ENCODE measurements at places on chromosomes 16 and 17. TPM values are rescaled to one million over a fixed set of nuclear protein-coding genes. Genes with fewer than 3 reads are reported as not detected.

DNA sequence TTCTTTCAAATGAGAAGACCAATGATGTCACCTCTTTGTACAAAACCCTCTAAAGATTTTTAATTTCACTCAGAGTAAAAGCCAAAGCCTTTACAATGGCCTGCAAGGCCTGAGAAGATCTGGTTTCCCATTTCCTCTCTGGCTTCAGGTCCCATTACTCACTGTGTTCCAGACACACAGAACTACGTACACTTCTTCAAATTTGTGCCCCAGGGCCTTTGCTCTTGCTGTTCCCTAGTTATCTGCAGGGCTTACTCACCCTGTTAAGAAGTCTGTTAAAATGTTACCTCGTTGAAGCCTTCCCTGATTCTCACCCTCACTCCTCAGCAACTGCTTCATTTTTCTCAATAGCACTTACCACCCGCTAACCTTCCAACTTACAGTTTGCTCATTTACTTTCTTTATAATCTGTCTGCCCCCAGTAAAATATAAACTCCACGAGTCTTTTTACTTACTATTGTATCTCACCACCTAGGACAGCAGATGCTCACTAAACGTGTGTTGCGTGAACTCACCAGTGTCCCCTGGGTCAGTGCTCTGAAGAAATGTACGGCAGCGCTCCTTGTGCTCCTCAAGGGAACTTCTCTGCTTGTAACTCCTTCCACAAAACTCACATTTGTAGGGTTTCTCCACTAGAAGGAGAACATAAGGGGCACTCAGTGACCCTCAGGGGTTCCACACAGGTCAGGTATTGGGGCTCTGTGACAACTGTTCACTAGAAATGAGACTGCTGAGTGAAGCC, 50.2 kb downstream of the GRB7 start:
- DNase-seq = no peak

DNA sequence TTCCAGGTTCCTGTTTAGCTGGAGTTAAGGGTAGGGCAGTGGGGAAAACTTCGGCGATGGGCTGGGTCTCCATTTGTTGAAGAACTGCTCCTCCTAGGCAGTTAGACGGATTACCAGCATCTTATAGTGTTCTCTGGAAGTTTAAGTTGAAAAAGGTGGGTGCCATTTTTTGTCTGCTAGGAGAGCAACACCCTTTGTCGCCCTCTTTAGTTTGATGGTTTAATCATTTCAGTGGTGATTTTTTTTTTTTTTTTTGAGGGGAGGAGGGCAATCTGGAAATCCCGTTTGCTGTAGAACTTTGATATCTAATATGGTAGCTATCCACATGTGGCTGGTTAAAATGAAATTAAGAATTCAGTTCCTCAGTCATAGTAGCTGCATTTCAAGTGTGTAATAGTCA, 4.1 kb downstream of the UBFD1 start:
- no peak for DNase-seq

- no peak for DNase-seq
Observed at GRCh38 chr17:2828397-2829038, 32.3 kb downstream of the RAP1GAP2 start.

DNA sequence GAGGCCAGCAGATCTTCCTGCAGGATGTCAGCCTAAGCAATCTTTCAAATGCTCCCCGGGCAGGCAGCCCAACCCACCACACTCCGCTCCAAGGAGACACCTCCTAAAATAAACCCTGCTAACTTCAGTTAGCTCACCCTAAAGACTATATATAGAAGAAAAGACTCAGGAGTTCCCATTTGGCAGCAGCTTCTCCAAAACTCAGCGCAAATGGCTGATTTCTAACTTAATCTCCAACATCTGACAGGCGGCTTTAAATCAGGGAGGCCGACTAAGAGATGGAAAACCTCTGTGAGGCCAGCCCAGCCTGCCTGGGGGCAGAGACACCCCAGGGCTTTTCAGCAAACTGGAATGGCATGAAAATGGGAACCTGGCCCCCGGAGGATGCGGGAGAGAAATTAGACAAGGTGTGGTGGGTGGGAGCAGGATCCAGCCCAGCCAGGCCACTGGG, 91.6 kb downstream of the XYLT1 start:
- no peak for DNase-seq

DNA sequence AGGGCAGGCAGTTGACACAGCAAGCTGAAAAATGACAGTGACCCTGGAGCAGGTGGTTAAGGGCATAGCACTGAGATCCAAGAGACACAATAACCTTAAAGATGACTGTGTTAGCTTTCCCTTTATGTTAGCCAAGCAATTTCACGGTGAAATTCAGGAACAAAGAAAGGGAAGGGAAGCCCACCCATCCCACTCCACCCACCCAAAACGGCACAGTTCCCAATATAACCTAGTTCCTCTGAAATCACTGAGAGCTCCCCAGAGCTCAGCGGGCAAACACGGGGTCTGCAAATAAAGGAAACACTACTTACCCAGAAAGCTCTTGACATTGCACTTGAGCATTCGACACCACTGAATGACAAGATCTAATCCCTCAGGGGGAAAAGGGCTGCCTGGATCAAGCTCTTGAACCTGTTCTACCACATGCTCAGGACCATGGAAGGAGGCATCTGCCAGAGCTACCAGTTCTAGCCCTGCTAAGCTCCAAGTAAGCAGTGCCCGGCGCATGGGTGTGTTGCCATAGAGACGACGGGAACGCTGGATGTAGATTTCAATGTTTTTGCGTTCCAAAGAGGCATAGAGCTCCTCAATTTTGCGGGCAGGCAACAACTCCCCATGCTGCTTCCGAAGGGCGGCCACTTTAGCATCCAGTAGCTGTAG, 10.6 kb downstream of the BLTP2 start:
- no peak for DNase-seq

GRCh38 chr17:15123593-15124263, 141.4 kb downstream of the PMP22 start:
- DNase-seq = no peak

DNA sequence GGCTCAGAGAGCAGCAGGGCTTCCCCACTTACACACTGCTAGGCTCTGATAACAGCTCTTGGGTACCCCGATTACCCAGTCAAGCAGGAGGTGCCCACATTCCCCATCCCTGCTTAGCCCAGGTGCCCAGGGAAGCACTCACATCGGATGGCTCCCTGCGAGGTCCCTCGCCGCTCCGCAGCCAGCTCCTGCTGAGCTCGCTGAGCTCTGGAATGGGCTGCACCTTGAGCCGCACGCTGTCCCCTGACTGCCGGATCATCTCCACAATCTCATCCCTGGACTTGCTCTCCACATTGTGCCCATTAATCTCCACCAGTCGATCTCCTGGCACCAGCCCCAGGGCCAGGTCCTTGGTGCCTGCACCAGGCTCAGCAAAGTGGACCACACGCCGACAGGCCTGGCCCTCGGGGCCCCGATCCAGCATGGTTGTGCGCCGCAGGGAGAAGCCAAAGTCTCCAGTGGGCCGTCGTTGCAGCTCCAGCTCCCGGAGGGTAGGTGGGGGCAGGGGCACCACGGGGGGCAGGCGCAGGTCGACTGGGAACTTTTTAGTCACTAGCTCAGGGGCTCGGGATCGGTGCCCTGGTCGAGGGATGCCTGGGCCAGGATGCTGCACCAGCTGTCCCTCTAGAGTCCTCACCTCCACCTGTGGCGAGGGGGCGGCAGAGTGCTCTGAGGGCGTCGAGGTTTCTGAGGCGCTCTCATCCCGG, 14.2 kb downstream of the MYO18A start:
- DNase-seq = no peak

GRCh38 chr17:28963055-28963611, 11.8 kb upstream of the PHF12 start:
- DNase-seq = no peak

- no peak for DNase-seq
Observed at GRCh38 chr17:2692781-2693135, 18.8 kb downstream of the CLUH start.

- DNase-seq = no peak
Observed at GRCh38 chr17:49063652-49064051, 66.5 kb downstream of the IGF2BP1 start.

- no peak for DNase-seq
Observed at GRCh38 chr16:48614759-48615158, 4.8 kb upstream of the N4BP1 start.

DNA sequence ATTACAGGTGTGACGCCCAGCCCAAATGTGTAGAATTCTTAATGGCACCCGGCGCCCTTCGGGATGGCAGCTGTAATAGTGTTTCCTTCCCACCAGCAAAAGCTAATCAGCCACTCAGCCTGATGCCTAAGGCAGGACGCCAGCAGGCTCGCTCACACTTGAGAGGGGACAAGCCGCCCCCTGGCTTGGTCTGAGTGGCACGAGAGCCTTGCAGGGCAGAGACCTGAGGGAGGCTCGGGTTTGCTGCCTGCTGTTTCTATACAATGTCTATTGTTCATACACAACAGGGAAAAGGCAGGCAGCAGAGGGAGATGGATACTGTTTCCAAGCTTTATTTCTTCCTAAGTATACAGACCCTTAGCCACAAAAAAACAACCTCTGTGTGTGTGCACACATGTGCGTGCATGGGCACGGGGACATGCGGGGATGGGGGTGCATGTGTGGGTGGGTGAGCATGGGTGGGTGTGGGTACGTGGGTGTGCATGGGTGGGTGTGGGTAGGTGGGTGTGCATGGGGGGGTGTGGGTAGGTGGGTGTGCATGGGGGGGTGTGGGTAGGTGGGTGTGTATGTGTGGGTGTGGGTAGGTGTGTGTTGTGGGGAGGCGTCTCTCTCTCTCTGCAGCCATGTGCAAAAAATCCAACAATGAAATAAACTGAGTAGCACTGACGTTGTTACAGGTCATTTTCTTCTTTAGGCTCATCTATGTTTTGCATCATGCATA, 10.0 kb downstream of the SLC38A8 start:
- DNase-seq = no peak

DNA sequence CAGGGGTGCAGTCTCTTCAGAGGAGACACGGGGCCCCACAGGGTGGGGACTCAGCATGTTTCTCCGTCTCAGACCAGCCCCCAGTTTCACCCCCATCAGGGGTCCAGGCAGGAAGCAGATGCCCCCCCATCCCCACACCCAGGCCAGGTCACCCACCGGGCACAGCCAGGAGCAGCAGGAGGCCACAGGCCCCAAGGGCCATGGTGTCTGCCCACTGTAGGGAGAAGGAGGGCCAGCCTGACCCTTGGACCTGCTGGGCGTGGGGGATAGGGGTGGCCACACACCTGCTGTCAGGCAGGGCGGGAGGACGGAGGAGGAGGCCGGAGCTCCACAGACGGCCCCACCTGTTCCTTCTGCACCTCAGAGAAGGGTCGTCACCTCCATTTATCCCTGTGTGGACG, at the start of gene TPSG1:
Gene TPSG1 (minus strand): TSS at position 218 of the 401 bp plus-strand sequence. CDS start 16 bp downstream, at position 202.
- no peak for DNase-seq

DNA sequence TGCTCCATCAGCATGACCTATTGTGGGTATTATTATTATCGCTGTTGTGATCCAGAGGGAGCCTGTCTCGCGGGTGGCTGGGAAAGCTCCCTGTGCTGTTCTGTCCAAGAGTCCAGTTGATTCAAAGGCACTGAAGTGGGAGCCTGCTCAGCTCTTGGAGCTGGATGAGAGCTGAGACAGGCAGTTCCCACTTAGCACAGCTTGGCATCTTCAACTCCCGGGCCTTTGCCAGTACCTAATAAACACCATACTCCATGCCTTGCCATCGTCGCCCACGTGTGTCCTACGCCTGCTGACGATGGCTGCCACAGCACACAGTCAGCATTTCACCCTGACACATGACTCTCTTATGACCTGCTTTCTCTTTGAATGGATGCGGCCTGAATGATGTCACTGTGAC, 32.6 kb downstream of the RTN4RL1 start:
- no peak for DNase-seq

DNA sequence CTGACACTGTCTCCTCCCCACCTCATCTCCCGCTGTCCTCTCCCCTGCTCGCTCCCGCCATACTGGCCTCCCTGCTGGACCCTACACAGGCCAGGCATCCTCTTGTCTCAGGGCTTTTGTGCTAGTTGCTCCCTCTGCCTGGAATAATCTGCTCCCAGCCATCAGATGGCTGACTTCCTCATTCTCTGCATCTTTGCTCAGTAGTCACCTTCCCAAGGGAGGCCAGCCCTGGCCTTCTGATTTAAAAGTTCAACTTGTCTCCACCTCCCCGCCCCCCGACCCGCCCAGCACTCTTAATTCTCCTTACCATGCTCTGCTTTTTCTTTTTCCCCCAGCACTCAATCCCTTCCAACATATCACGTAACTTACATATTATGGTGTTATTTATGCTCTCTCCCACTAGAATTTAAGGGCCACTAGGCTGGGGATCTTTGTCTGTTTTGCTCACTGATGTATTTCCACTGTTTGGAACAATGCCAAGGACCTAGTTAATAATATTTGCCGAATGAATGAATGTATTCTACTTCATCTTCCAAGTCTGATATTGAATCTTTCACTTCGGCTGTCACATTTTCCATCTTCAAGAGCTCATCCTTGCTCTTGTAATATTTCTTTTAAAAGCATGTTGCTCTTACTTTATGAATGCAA, 178.3 kb downstream of the CDK5R1 start:
- DNase-seq = no peak

DNA sequence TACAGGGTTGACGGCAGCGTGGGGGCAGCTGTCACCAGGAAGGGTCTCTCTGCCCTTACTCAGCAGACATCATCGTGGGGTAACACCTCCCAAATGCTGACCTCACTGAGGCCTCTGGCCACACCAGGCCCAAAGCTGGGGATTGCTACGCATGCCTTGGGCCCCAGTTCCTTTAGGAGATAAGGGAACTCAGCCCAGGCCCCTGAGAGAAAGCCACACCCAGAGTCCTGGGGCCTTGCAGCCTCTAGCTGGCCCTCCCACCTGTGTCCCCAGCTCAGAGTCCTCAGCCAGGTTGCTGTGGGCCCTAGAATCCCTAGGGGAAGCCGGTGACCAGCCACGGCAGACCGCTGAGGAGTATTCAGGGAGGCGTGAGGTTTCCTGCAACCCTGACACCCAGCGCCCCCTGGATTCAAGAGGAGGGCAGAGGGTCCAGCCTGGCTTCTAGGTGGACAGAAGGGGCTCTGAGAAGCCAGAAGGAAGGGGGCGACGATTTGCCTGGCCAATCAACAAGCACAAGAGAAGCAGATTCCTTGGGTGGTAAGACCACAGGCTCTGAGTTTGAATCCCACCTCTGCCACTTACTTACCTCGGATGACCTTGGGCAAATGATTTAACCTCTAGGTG, 10.3 kb upstream of the GINS2 start:
- no peak for DNase-seq

SMARCE1 gene
- total RNA-seq = 147 TPM

C16orf89 gene
- 4.6 TPM for total RNA-seq

SPNS1 gene
- total RNA-seq = 59.3 TPM

TMIGD1 gene
- not detected for total RNA-seq

PPP1R27 gene
- total RNA-seq = not detected

OSGIN1 gene
- total RNA-seq = 7.8 TPM

KRT12 gene
- total RNA-seq = not detected

CES5A gene
- total RNA-seq = not detected

BTBD17 gene
- total RNA-seq = not detected
